ENCODE measurements at places on chromosomes 7 and 10.

GRCh38 chr7:54201501-54201900, 340.7 kb upstream of the VSTM2A start:
- DNase-seq, result no peak

GRCh38 chr7:21948364-21948763, 2.7 kb upstream of the CDCA7L start:
- no peak for DNase-seq

- no peak for DNase-seq
Observed at GRCh38 chr10:77763453-77764430, 126.1 kb upstream of the KCNMA1 start.

DNA sequence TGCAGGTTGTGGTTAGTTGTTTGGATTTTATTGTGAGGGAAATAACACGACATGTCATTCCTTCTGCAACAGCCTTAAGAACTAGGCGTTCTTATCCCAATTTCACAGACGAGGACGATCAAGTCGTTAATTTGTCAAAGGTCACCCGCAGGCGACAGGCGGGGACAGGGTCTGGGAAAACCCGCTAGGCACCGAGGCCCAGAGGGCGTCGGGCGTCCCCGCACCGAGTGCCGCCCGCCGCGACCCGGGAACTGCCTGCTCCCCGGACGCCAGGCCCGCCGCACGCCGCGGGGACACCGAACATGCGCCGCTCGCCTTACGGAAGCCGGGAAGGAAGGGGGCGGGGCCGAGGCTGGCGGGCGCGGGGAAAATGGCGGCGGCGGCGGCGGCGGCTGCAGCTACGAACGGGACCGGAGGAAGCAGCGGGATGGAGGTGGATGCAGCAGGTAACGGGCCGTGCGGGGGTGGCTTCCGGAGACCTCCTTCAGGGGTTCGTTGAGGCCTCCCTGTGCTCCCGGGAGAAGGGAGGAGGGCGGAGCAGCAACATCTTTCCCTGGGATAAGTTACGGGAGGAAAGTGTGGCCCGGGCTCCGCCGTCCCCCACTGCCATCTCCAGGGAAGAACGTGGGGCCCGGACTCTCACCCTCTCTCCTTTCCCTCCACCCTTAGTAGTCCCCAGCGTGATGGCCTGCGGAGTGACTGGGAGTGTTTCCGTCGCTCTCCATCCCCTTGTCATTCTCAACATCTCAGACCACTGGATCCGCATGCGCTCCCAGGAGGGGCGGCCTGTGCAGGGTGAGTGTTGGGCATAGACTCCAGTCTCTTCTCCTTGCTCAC, at the start of gene COPS6:
COPS6 (plus strand) TSS at position 349 of the 837 bp plus-strand sequence; CDS start at position 371, 22 bp downstream.
- peak; percentile 84 for DNase-seq

DNA sequence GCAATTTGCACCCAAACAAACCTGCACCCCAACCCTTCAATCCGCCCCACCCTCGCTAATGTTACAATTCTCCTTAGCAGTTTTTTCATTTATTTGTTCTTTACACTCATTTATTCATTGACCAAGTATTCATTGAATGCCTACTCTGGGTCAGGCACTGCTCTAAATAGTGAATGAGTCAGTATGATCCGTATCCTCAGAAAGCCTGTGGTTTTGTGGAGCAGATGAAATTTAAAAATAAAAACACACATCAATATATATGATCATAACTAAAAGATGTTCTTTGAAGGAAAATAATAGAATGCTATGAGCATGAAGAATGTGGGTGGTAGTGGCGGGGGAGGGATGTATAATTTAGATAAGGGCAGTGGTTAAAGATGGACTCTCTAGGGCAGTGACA, 13.3 kb downstream of the IFIT5 start:
- no peak for DNase-seq

- DNase-seq, result no peak
Observed at GRCh38 chr7:53015463-53015862, 20.0 kb upstream of the POM121L12 start.

DNA sequence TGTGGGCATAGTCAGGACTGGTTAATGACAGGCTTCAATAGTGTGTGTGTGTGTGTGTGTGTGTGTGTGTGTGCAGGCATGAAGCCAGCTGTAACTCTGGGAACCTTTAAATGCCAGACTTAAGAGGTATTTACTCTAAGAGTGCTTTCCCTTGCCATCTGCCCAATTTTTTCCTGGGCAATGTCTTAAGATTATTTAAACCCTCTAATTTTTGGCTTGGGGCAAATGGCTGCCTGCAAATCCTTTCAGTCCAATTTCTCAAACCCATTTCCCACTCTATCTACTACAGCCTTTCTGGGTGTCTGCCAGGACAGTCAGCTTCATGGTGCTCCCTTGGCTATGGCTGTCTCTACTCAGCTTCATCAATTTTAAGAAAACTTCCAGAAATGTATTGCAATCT, 62.6 kb upstream of the C1GALT1 start:
- DNase-seq, result no peak

DNA sequence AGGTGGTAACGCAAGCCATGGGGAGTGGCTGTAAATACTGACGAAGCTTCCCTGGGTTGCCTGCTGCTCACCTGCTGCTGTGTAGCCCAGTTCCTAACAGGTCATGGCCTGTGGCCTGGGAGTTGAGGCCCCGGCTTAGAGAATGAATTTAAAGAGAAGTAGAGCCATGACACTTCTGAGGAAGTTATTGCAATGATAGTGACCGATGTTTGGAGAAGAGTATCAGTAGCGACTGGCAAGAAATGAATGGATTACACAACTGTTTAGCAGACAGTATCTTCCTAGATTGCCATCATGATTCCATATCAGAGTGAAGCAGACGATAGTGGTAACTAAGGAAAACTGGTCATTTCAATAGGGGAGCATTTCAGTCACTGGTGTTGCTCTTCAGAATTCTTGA, 249.6 kb downstream of the PLXDC2 start:
- DNase-seq, result no peak

GRCh38 chr7:114825423-114825951, 96.4 kb upstream of the MDFIC start:
- no peak for DNase-seq

DNA sequence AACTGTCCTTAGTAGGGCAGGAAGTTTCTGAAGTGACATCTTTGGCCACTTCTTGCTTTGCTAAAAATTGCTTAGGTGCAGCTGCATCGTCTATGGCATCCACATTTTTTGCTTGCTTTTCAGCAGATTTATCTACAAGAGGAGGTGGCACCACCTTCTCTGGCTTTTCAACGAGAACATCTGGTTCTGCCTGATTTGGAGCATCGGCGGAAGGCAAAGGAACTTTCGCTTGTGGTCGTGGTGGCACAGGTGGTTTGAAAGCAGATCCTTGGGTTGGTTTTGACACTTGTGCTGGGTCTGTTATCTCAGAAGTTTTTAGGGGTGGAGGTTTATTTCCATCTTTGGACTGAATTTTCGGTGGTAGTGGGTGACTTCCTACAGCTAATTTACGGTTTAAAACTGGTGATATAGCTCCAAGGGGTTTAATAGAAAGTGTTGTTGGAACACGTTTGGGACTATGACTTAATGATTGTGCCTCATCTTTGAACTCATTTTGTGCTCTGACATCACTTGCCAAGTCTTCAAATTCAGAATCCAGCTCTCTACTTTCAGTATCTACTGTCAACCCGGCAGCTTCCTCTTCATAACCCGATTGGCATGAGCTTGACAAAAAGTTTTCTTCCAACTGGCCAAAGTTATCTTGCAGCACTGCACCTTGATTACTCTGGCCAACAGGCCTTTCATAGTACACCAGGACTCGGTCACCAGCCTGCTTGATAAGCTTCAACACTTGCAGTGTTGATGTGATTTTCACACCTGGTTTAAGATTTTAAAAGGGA, 44.0 kb downstream of the SLC18A2 start:
- DNase-seq, result no peak

DNA sequence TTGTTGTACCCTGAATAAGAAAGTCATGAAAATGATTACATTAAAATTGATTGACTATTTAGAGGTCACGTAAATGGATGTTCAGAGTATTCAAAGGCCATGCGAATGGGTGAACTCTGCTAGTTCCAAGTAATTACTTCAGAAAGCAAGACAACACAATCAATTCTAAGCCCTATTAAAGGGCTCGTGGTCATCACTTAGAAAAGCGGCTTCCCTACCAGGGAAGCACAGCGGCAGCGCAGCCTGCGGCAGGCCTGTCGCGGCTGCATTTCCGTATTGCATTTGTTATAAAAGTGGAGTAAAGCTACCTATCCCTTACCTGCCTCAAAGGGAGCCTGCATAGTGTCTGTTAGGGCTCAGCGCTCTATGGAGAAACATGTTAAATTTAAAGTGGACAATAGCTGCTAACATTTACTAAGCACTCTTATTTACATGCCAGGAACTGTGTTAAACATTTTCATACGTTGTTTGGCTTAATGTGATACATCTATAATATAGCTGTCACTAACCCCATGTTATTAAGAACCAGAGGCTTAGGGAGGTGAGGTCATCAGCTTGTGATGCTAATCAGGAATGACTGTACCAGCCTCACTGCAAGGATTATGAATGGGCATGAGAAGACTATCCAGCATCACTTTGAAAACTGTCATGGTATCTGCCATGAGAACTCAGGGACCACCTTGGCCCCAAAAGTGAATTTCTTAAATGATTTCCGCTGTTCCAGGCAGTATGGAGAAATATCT, 187.5 kb downstream of the CELF2 start:
- DNase-seq, result no peak

- no peak for DNase-seq
Observed at GRCh38 chr10:89245802-89246201, 5.8 kb downstream of the LIPA start.

- no peak for DNase-seq
Observed at GRCh38 chr10:2111965-2112364, 374.6 kb upstream of the ADARB2 start.

GRCh38 chr7:96968981-96969380, 36.4 kb upstream of the DLX6 start:
- DNase-seq, result no peak

GRCh38 chr10:79311581-79312407, 35.5 kb upstream of the PPIF start:
- DNase-seq, result no peak

GRCh38 chr7:17140406-17140805, 158.0 kb upstream of the AHR start:
- no peak for DNase-seq

DNA sequence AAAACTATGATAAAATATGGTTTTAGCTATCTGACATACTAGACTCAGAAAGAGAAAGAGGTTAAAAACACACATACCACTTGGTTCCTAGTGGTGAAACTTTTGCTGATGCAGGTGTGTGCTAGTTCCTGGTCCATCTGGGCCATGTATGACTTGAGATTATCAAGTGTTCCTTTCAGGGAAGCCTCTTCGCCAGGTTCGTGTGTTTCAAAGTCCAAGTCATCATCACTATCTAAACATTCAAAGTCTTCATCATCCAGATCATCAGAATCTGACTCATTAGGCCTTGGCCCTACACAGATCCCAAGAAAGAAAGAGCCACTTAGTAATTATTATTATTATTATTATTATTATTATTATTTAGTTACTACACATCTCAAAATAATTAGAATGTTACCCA, 26.4 kb downstream of the NUDT13 start:
- no peak for DNase-seq

GRCh38 chr10:98611436-98611835, 164.7 kb upstream of the HPS1 start:
- DNase-seq, result no peak

DNA sequence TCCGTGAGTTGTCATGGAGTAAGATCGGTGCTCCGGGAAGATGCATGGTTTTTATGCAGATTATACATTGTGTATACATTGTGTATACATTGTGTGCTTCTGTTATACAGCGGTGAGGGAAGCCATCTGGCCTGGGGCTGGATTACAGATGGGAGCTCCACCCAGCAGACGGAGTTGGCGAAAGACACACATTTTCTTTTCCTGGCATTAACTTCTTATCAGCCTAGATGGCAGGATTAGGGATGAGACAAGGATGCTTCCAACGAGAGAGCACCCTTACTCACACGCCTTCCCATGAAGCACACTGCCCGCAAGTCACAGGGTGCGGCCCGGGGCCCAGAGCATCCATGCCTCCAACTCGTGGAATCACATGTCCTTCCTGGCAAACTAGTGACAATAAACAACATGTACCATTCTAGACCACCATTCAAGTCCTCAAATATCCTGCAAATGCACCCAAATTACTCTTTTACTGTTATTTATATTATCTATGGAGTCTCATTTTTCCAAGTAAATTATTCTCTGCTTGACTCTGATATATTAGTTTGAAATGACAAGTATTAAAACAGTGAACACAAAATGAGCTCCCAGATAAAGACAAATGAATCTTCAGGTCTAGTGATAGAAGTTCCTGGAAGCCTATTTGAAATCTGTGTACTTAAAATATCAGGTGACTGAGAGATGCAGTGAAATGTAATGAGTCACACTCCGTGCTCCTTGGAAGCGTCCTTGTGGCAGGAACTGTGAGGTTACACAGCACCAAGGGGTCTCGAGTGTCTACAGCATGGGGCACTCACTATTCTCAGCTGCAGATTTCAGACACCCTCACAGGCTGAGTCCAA, 29.8 kb upstream of the PPP2R2D start:
- DNase-seq, result no peak

DNA sequence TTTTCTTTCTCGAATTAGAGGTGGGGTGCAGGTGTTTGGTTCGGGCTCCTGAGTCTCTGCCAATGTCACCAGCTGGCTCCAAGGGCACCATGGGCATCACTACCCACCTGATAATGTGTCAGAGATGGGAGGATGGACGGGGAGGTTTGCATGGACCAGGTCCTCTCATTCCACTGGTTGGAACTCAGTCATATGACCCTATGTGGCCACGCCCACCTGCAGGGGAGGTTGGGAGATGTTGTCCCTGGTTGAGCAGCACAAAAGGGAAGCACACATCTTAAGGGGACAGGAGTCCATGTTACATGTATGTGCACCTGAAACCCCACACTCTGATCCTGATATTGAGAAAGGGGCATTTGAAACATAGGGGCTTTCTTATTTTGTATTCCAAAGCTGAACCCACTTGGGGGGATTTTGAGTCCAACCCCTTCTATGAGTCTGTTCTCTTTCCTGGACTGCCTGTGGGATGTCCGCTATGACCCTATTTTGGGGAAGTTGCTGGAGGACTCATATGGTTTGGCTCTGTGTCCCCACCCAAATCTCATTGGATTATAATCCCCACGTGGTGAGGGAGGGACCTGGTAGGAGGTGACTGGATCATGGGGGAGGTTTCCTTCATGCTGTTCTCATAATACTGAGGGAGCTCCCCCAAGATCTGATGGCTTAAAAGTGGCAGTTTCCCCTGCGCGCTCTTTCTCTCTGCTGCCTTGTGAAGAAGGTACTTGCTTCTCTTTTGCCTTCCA, 66.9 kb upstream of the BAIAP2L1 start:
- no peak for DNase-seq

Data from CD4-positive, alpha-beta T cell (primary cell).